T-helper 17 cell (primary cell): ENCODE measurements at places on chromosomes 11 and 22. TPM values are rescaled to one million over a fixed set of nuclear protein-coding genes. Genes with fewer than 3 reads are reported as not detected.

Gene ZNF214
- total RNA-seq: not detected

- no peak for DNase-seq
Measured at GRCh38 chr11:63532799-63533475, 3.7 kb upstream of the PLAAT4 start.

Gene EMID1
- total RNA-seq: not detected

- DNase-seq: no peak
Measured at GRCh38 chr11:46537121-46537520, 56.7 kb downstream of the AMBRA1 start.

DNA sequence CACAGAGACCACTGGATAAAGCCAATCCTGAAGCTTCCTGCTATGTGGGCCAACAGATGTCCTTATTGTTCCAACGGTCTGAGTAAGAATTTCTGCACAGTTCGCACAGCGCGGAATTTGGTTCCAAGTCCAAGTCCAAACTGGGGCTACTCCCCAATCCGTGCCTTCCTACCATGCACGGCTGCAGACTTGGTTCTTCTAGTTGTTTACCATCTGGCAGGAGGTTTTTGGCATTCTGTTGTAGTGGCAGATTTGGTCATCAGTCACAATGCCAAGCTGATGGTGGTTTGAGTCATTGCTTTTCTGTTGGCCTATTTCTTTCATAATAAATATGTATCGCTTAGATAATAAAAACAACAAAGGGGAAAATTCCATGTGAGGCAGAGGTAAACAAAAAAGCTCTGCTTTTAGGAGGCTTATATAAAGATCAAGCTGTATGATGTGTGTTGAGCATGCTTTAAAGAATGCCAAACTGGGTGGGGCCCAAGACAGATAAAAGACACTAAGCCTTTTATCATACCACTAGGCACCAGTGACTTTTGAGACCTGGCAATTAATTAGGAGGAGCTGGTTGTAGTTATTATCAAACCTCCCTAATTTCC, 52.5 kb upstream of the SYN3 start:
- DNase-seq: no peak

DNA sequence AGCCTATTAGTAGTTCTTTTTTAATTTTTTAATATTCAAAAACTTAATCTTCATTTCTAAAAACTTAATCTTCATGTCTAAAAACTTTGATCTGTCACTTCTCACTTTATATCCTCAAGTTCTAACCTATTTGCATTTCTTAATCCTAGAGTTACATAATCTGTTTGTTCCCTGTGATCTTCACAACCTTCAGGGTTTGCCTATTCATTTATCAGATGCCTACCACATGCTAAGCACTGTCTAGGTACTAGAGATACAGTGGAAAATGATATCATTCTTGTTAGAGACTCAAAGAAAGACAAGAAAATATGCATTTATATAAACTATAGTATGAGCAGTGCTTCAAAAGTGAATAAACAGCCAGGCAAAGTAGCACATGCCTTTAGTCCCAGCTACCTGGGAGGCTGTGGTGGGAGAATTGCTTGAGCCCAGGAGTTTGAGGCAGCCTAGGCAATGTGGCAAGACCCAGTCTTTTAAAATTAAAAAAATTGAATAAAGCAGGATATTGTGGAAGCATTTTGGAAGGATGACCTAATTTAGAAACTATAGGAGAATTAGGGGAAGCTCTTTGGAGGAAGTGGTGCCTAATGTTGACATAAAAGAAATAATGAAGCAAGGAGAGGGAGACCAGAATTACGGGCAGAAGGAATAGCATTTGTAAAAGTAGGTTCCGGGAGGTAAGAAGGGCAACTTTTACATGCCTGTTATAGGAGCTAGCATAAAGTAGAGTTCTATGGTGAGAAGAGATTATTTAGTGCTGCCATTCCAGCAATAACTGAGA, 54.4 kb upstream of the GRK2 start:
- no peak for DNase-seq

DNA sequence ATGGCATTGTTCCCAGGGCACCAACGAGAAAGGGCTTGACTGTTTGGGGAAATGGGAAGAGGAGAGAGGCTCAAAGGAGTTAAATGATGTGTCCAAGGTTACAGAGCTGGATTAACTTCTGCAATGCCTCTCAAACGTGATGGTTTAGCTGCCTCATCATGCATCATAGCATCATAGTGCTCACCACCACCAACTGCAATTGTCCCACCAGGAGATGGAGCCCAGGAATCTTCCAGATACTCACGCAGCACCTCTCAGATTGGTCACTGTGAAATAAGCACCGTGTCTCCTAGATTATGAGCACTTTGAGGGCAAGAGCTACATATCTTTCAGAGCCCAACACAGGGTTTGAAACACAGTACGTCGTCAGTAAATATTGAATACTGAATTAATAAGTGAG, 69.2 kb downstream of the PRSS23 start:
- DNase-seq: no peak

GRCh38 chr11:77121876-77122575, 6.0 kb upstream of the MYO7A start:
- DNase-seq: no peak

Gene MMP12
- total RNA-seq: not detected

DNA sequence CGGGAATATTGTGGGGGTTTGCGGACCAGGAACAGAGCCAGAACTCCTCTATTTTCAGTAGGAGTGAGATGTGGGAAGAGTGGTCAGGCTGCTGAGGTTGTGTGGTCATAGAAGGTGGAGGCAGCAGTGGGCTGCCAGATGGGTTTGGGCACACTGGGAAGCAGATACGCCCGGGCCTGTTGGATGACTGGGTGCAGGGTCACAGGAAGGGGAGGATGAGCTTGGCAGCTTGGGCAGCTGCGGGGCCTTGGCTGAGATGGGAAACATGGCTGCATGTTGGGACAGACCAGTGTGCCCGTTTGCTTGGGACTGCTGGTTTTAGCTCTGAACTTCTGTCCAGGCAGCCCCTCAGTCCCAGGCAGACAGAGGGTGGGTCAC, 11.4 kb downstream of the SHANK3 start:
- no peak for DNase-seq

DNA sequence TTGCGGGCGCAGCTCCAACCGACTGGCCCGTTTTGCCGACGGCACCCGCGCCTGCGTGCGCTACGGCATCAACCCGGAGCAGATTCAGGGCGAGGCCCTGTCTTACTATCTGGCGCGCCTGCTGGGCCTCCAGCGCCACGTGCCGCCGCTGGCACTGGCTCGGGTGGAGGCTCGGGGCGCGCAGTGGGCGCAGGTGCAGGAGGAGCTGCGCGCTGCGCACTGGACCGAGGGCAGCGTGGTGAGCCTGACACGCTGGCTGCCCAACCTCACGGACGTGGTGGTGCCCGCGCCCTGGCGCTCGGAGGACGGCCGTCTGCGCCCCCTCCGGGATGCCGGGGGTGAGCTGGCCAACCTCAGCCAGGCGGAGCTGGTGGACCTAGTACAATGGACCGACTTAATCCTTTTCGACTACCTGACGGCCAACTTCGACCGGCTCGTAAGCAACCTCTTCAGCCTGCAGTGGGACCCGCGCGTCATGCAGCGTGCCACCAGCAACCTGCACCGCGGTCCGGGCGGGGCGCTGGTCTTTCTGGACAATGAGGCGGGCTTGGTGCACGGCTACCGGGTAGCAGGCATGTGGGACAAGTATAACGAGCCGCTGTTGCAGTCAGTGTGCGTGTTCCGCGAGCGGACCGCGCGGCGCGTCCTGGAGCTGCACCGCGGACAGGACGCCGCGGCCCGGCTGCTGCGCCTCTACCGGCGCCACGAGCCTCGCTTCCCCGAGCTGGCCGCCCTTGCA, 1.0 kb downstream of the FJX1 start:
- DNase-seq: no peak

DNA sequence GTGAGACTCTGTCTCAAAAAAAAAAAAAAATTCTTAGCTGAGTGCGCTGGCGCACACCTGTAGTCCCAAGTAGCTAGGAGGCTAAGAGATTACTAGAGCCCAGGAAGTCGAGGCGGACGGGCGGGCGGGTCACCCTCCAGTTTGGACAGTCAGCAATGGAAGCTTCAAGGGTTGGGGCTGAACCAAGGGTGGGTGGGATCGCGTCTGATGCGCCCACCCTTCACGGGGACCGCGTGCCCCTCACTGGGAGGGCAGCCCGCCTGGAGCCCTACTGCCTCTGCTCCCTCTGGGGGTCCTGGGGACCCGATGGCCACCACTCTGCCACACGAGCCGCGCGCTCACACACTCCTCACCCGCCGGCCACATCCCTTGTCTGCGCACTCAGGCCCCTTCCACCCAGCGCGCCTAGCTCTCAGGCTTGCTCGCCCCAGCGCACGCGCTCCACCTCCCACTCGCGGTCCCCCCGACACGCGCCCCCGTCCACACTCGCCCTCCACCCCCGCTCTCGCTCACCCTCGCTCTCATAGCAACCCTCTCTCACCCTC, 494 bp downstream of the CHID1 start:
- DNase-seq: no peak

- no peak for DNase-seq
Measured at GRCh38 chr22:26320447-26320846, 108.6 kb upstream of the ASPHD2 start.

DNA sequence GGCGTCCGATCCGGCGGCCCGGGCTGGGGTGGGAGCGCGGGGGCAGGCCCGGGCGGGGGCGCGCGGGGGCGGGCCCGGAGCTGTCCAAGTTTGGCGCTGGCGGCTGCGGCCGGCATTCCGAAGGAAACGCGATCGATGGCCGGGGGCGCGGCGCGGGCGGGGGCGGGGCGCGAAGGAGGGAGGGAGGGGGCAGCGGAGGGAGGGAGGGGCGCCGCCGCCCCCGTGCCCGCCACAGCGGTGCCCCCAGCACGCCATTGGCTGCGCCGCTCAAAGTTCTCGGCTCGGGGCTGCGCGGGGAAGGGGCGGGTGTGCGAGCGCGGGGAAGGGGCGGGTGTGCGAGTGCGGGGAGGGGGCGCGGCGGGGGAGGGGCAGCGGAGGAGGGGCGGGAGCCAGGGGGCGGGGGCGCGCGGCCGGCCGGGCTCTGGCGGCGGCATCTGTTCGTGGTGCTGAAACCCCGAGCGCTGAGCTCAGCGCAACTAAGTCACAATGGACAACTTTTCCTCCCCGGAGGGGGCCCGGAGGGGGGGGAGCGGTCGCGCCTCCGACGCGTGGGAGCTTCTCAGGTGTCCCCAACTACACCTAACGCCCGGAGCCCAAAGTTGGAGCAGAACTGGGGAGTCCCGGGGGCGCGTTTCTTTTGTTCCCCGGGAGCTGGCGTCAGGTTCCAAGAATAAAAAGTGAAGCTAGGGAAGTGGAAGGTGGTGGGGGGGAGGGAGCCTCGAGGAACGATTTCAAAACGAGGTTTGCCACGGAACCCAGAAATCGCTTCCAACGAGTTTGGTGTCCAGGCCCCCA, 2.2 kb downstream of the PHF21B start:
- DNase-seq: no peak

DNA sequence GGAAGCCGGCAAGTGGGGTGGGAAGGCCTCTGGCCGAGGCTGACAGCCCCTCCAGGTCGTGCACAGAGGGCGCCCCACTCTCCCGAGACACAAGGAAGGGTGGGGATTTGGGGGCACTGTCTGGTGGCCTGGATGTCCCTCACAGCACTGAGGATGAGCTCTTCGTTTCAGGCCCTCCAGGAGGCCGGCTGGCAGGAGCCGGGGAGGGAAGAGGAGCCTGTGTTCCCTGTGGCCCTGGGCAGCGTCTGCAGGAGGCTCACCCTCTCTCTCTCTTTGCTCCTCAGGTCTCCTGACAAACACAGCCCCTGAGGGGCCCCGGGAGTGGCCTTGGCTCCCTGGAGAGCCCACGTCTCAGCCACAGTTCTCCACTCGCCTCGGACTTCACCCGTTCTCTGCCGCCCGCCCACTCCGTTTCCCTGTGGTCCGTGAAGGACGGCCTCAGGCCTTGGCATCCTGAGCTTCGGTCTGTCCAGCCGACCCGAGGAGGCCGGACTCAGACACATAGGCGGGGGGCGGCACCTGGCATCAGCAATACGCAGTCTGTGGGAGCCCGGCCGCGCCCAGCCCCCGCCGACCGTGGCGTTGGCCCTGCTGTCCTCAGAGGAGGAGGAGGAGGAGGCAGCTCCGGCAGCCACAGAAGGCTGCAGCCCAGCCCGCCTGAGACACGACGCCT, 1078.0 kb downstream of the BRD1 start:
- DNase-seq: no peak

Gene OR2AG1
- total RNA-seq: not detected

- no peak for DNase-seq
Measured at GRCh38 chr22:49179886-49180682, 647.6 kb downstream of the BRD1 start.

Gene TANGO2
- 44.3 TPM for total RNA-seq

GRCh38 chr11:102793677-102794290, 4.2 kb downstream of the MMP1 start:
- DNase-seq: no peak

DNA sequence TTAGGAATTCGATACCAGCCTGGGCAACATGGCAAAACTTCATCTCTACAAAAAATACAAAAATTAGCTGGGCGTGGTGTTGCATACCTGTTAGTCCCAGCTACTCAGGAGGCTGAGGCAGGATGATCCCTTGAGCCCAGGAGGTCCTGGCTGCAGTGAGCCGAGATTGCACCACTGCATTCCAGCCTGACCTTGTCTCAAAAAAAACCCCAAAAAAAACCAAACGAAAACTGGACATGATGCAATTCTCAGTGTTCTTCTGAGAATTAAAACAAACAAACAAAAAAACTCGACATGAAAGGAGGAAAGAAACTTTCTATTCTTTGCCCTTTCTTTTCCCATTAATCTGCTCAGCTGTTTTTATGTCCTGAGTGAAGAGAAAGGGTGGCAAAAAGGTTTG, 7.4 kb downstream of the MED17 start:
- no peak for DNase-seq

Gene CARNS1
- total RNA-seq: 7.5 TPM

GRCh38 chr11:86220653-86221052, 23.9 kb upstream of the EED start:
- no peak for DNase-seq

GRCh38 chr11:104028476-104029263, 7.8 kb upstream of the DDI1 start:
- DNase-seq: no peak

DNA sequence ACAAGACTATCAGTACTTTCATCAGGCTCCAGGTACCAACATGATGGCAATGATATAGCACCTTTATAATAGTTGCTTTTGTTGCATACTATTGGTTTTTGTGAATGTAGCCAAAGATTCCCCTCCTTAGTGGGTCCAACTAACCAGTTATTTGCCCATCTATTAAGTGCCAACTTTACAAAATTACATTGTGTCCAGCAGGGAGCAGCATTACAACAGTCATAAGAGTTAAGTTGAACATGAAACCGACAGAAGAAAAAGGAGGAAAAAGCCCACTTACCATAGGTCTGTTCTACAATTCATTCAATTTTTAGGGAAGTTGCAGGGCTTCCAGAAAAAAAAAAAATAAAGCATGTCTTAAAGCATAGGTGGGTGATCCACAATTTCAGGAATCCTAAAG, 21.6 kb downstream of the IMMP1L start:
- DNase-seq: no peak

- no peak for DNase-seq
Measured at GRCh38 chr11:134146598-134146997, 77.2 kb downstream of the NCAPD3 start.

DNA sequence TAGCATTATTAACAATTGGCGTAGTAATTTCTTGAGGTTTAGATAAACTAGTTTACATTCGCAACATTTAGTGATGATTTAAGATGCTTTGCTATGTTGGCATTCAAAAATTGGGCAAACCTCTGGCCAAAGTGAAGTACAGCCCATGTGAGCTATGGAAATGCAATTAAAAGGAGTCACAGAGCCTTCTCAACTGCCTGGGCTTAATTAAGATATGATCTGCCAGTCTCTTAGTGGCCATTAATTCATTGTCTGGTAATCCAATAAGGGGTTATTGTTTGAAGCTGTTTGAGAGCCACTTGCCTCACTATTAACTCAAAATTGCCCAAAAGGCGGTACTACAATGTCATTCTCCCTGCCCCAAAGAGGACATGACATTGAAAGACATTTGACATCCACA, 608.9 kb downstream of the NTM start:
- no peak for DNase-seq
